ENCODE measurements at places on chromosomes 2 and 18. TPM values are rescaled to one million over a fixed set of nuclear protein-coding genes. Genes with fewer than 3 reads are reported as not detected.

Gene ABCG8
- total RNA-seq, result not detected

Gene ZNF407
- total RNA-seq, result 17.2 TPM

Gene TMEM200C
- total RNA-seq, result under 0.01 TPM

Gene BCL11A
- 0.36 TPM for total RNA-seq

Gene DPP4
- total RNA-seq, result 5.0 TPM

Gene GALR1
- not detected for total RNA-seq

Gene UGT1A8
- not detected for total RNA-seq

Gene CNDP1
- total RNA-seq, result not detected

Gene GPAT2
- total RNA-seq, result 11.9 TPM

Gene HOXD13
- total RNA-seq, result not detected

Gene TMEM17
- total RNA-seq, result 0.47 TPM

Gene CAPG
- total RNA-seq, result 28.0 TPM

Gene RUFY4
- total RNA-seq, result not detected

Gene SH2D6
- 0.28 TPM for total RNA-seq
